Activated T-helper 9 cell treated with anti-CD3 and anti-CD28 coated beads, Interleukin-2, amount 50 U/mL, for 16 hours (primary cell): ENCODE measurements at places on chromosomes 12 and 14.

DNA sequence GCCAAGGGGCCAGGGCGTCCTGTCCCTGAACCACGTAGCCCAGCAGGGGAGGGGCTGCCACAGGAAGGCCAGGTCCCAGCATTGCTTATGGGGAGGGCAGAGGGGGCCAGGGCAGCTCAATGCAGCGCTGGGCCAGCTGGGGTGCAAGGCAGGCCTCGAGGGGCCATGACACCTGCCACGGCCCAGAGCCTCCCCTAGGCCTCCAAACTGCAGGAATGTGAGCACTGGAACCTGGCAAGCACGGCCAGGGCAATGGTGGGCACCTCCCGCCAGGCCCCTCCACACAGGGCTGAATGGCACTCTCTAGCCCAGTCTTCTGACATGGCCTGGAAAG lies 32.5 kb upstream of the GPR132 start:
- DNase-seq: no peak

GRCh38 chr14:38958589-38958988 lies 144.4 kb downstream of the SEC23A start:
- DNase-seq: no peak

- no peak for DNase-seq
Observed at GRCh38 chr14:67461341-67461985, 27.1 kb downstream of the TMEM229B start.

GRCh38 chr14:92599811-92600210 lies 86.2 kb downstream of the RIN3 start:
- no peak for DNase-seq

DNA sequence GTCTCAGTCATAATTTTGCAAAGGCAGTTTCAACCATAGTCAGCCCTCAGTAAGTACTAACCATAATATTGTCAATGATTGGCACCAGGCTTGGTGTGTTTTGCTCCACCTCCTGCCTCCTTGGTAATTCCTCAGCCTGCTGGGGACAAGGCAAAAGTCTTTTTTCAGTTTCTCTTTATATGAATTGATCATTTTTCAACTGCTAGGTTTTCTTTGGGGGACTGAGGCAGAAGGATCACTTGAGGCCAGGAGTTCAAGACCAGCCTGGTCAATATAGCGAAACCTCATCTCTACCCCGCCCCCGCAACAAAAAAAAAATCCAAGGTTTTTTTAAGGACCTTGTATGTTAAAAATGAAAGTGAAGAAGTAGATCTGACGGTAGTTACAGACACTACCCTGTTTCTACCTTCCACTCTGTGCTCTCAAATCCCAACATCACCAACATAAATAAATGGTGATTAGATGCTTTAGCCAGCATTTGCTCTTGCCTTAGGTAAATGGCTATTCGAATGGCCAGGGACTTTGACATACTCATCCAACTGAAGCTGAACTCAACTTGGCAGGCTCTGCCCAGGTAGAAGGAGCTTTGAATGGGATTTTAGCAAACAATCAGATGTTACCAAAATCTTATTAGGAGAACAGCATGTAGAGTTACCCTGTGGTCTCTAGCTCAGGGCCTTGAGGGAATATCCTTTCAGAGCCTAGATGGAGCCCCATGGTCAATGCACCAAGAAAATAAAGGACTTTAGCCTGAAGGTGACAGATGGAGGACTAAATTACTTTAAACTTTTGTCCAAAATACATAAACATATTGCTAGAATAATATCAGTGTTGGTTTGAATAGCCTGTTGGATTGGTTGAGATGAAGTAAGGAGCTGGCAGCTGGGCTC lies 126.9 kb upstream of the AMIGO2 start:
- DNase-seq: no peak

- DNase-seq: no peak
Observed at GRCh38 chr14:91886961-91887360, 19.6 kb upstream of the TC2N start.

GRCh38 chr12:122517877-122518276 lies 8.9 kb downstream of the RSRC2 start:
- DNase-seq: no peak

DNA sequence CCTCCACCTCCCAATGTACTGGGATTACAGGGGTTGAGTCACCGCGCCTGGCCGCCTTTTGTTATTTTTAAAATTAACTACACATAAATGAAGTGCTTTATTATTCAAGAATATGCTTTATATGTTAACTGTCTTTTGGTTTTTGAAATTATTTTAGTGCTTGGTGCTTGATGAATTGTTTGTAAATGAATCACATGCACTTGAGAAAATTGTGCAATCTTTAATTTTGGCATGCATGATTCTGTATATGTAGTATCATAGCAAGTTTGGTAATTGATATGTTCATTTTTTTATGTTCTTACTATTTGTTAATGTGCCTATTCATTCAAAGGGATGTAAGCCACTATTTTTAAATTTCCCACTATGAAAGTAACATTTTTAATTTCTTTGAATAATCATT lies 440.9 kb downstream of the NAV3 start:
- DNase-seq: no peak

GRCh38 chr12:116433249-116433648 lies 125.9 kb upstream of the MAP1LC3B2 start:
- DNase-seq: no peak

GRCh38 chr14:19771895-19772430 lies 1.3 kb upstream of the OR4M1 start:
- DNase-seq: no peak
